ENCODE measurements at places on chromosomes 6 and 20.

GRCh38 chr6:27592481-27593199 lies 119.7 kb upstream of the ZNF184 start:
- peak; percentile 74 for DNase-seq

GRCh38 chr20:44095831-44096230 lies 91.2 kb downstream of the JPH2 start:
- no peak for DNase-seq

DNA sequence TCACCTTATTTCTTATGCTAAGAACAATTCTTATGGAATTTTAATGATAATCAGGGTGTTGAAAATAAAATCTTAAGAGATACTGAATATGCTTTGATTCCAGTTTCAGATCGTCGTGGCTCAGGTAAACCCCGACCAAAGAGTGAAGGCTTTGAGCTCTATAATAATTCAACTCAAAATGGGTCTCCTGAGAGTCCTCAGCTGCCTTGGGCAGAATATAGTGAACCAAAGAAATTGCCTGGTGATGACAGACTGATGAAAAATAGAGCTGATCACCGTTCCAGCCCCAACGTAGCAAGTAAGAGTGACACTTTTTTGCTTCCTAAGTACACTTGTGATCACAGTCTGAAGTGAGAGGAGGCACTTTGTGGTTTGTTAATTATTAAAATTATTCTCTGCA lies 50.9 kb upstream of the KIF25 start:
- no peak for DNase-seq

- peak; percentile 45 for DNase-seq
Measured at GRCh38 chr6:150470960-150471665, 102.3 kb downstream of the IYD start.

GRCh38 chr20:12201289-12201991 lies 283.7 kb downstream of the BTBD3 start:
- DNase-seq = peak; percentile 19

- no peak for DNase-seq
Measured at GRCh38 chr6:222468-222867, 69.8 kb upstream of the DUSP22 start.

- DNase-seq = no peak
Measured at GRCh38 chr6:119446115-119446554, 96.6 kb upstream of the MAN1A1 start.

- no peak for DNase-seq
Measured at GRCh38 chr6:27154696-27155095, 92.8 kb upstream of the PRSS16 start.

- DNase-seq = no peak
Measured at GRCh38 chr6:12327391-12327790, 37.2 kb downstream of the EDN1 start.

GRCh38 chr20:45042978-45043377 lies 57.9 kb downstream of the KCNS1 start:
- no peak for DNase-seq

GRCh38 chr6:165146456-165146855 lies 162.9 kb downstream of the C6orf118 start:
- no peak for DNase-seq

DNA sequence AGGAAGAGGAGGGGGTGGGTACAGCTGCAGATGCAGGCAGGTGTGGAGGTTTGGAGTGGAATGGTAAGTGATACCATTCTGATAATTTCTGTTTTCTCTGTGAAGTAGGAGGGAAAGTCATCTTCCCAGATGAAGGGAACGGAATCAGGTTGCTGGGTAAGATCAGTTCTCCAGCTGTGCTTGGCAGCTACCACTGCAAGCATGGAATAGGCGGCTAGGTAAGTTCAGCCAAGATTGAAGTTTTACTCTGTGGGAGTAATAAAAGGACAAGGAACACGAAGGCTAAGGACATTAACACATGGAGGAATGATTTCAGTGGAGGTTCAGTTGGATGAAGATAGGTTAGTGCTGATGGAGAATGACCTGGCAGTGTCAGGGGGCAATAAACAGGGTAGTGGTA lies 128.3 kb downstream of the CARMIL1 start:
- no peak for DNase-seq

DNA sequence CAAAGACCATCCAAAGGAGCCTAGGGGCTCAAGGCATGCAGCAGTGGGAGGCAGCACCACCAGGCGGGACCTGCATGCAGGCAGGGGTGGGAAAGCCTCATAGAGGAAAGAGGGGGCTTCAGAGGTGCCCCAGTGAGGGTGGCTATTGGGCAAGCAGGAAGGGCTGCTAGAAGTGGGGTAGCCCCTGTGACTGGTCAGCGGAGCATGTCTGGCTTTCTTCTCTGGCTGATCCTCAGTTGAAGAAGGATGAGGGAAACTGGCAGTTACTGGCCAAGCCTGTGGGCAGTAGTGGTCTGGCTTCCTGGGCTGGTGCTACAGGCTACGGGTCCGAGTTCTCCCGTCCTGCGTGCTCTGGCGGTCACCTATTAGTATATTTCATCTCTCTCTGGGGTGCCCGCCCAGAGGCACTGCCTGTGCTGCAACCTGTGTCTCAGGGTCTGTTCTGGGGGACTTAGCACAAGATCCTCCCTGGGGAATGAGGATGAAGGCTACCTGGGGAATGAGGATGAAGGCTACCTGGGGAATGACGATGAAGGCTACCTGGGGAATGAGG lies 35.9 kb upstream of the CST7 start:
- no peak for DNase-seq

DNA sequence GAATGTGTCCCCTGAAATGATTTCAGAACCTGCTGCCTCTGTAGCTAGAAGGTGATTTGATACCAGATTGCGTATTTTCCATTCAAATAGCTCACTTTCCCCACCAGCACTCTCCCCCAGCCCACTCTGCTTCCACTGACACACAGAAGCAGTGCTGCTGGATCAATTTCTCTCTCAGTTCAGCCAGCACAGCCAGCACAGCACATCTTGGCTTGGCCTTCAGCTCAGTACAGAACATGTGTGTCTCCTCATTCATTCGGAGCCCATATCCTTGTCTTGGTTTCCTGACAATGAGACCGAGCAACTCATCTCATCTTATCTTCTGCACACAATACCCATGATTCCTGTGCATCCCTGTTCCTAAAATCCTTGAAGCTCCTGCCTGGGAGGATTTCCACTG lies 33.8 kb upstream of the CD83 start:
- DNase-seq = no peak

DNA sequence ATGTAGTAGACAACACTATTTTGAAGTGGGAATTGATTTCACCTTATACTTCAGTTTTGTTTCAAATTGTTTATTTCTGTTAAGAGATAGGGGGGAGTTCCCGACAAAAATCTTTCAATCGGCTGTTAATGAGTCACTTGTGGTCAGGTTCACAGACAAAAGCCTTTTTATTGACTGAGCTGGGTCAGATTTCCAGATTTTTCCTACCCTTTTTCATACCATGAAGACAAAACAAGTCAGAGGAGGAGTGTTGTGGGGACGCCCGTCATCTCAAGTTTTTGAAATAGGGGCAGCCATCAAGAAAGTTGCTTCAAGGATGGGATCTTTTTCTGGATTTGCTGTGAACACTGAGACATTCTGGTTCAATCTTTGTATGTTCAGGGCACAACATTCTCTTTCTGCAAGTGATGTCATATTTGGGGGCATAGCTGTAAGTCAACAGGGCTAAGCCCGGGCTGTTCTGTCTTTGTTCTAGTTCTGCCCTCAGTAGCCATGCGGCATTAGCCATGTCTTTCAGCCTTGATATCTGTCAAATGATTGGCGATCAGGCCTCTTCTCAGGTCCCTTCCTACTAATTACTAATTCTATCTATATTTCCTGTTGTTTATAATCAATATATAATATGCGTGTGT lies 496.0 kb upstream of the MARCKS start:
- no peak for DNase-seq

- peak; percentile 72 for DNase-seq
Measured at GRCh38 chr6:169503422-169504152, 198.2 kb downstream of the WDR27 start.

DNA sequence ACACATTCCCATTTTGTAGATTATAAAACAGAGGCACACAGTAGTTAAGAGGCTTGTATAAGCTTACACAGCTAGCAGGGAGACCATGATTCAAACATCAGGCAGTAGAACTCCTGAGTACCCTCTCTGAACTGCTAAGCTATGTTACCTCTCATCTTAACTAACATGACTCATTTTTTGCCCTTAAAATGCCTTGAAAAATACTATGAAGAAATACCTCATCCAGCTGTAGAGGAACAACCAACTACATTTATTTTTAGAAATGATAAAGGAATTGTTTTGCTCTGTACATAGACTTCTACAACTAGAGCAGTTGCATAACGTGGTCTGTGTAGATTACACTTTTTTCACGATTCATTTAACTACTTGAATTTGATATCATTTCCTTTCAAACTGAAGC lies 102.1 kb downstream of the FLRT3 start:
- no peak for DNase-seq

Data from muscle of back (tissue), 13 donors.